ENCODE measurements at places on chromosomes 6 and 20.

DNA sequence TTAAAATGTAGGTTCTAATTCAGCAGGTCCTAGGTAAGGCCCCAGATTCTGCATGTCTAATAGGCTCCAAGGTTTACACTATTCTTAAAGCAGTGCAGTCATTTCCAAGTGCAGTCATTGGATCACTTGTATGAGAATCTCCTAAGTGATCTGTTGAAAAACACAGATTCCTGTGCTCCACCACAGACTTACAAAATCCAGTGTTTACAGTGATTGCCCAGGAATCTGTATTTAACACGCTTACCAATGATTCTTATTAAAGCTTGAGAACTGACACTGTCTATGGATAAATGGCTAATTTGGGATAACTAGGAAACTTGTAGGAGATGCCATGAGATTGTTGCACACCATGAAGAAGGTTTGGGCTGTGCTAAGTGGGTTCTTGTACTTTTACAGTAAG lies 104.6 kb upstream of the PLEKHG1 start:
- DNase-seq: no peak

- no peak for DNase-seq
Measured at GRCh38 chr6:340186-340955, 48.1 kb downstream of the DUSP22 start.

DNA sequence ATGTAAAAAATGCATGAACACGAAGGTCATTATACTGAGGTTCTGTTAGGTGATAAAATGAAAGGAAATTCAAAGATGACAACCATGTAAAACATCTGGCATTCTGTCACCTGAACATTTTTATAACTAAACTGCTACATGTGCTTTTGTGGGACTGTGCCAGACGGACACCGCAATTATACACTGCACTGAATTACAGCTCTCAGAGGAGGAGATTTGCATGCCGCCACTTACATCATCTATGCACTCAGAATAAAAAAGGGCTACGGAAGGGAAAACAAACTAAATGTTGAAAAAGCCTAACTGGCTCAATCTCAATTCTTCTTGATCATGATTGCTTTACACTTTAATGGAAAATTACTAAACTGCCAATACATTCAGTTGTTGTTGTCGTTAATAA lies 614.0 kb upstream of the EYS start:
- DNase-seq: no peak

GRCh38 chr20:46618316-46619100 lies 32.8 kb downstream of the SLC13A3 start:
- no peak for DNase-seq

DNA sequence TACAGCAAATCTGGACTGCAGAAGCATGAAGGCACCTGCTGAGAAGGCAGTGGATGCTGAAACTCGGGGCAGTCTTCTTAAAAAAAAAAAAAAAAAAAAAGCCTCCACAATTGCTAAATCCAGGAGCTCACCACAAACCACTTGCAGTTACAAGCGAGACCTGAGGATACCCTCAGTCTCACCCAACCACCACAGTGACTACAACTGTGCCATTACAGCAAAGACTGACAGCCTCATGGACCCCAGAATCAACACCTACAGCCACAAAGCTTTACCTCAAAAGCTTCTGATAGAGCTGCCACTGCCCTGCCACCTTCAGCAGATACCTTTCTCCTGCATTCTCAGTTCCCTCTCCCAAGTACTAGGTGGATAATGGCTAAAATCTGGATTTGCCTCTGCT lies 9.0 kb downstream of the COL21A1 start:
- DNase-seq: no peak

GRCh38 chr6:132052096-132052495 lies 100.9 kb upstream of the CCN2 start:
- DNase-seq: no peak

DNA sequence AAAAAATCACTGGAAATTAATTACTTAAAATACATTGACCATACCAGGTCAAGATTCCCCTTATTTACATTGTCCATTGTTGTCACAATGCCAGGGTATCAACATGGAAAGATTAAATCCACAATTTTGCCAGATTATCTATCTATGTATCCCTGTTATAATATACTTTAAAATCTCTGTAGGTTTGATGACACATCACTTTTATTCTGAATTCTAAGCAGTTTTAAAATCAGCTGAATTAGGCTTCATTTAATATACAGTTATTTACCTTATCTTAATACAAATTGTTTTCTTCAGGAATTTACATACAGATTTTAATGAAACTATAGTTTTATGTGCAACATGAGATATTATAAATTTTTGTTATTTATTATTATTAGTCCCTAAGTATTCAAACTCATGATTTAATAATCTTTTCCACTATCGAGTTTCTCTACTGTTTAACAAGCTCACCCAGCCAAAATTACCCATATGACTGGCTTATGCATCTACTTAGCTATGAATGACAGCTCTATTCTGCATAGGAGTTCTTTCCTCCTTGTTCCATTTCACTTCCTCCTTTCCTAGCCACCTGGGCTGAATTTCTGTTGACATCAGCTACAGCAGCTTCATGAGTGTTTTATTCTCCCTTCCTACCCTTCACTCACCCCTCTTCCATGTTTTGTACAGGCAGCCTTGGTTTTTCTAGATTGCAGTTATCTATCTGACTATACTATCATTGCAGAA lies 654.2 kb upstream of the MAP3K7 start:
- DNase-seq: no peak

DNA sequence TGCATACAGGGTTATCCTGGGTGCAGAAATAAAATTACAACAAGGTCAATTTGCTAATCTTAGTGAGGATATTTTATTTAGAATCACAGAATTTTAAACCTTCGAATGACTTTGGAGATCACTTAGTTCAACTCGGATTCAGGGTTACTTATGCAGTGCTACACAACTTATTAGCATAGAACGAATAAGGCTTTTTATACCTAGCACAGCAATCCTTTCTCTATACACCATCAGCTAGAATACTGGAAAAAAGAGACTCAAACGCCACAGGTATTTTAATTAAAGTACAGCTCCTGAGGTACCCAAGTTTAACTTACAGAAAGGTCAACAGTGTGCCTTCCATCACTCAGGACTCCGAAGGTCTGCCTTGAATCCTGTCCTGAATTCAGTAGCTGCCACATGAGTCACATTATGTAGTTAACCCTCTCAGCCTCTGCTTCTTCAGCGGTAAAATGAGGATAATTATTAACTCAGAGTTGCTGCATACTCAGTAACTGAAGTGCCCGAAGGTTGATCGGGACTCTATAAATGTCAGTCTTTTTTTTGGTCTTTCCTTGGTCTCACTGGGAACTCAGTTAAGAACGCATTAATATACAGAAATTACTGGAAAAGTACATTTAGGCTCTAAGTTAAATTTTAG lies 6.0 kb upstream of the QKI start:
- no peak for DNase-seq

GRCh38 chr6:48542191-48542590 lies 431.2 kb upstream of the PTCHD4 start:
- no peak for DNase-seq

DNA sequence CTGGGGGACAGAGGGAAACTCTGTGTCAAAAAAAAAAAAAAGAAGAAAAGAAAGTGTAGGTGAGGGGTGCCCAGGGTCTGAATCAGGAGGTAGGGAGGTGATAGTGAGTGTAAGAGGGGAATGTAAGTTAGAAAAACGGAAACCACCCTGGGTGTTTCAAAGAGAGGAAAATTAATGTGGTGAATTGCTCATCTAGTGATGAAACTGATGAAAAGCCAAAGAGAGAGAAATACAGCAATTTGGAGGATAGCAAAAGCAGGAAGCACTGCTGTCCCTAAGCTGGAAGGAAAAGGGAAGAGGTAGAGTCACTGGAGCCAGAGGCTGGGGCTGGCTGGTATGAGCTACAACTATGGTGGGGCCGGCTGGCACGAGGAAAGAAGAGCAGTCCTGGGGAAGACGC lies 85.0 kb upstream of the CEP85L start:
- DNase-seq: no peak

- no peak for DNase-seq
Measured at GRCh38 chr20:13877793-13878192, 93.0 kb downstream of the NDUFAF5 start.

GRCh38 chr20:63536997-63537524 lies at the start of gene PTK6:
PTK6 (minus strand) TSS chr20:63537376; CDS start chr20:63537314, 62 bp downstream.
- DNase-seq: no peak

DNA sequence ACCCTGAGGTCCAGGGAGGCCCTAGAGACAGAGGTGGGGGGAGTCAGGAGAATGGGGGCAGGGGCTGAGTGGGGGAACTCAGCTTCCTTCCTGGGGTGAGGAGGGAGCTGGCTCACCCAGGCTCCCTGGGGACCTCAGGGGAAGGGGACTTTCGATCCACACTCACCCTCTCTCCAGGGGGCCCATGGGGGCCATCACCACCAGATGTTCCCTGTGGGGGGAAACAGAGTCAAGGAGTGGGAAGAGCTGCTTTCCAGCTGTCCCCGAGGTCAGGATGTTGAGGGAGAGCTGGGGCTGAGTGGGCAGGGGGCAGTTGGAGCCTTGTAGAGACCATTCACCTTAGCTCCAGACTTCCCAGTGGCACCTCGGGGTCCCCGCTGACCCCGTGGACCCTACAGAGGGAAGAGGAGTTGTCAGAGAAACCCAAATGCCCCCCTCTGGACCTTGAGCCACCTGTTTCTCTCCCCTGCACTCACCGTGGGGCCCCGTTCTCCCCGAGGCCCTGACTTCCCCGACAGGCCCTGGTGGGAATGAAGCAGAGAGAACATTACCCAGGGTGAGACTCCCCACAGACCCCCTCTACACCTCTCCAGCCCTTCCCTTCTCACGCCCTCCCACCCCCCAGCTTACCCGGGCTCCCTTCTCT lies 18.6 kb downstream of the COL11A2 start:
- no peak for DNase-seq

DNA sequence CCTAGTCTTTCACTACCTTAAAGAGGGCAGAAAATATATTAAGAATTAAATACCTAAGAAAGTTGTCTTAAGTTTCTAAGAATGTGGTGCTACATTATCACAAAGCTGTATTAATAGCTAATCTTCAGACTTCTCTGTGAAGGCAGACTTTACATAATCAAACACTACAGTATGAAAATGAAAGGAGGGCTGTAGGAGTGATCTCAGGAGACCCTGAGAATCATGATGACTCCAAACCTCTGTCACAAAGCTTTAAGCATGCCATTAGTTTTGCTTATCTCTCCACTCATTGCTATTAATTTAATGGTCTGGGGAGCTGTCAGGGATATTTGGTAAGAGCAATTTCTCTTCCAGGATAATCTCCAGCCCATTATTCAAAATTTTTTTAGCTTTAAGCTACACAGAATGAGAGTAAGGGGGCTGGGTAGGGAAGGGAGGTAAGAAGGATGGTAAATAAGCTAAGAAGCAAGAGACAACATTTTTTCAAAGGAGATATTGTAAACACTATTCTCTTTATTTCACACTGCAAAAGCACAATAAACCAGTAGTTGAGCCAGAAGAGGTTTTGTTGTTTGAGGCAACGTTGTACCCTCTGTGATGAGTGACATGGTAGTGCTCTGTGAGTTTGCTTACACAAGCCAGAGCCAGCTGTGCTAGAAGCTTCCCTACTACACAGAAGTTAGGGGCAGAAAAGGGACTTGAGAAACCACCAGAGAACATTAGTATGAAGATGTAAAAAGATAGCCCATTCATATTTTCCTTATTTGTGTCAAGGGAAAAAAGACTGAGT lies 258.8 kb downstream of the GMDS start:
- no peak for DNase-seq

- DNase-seq: no peak
Measured at GRCh38 chr6:160217073-160217472, 41.5 kb downstream of the SLC22A2 start.

DNA sequence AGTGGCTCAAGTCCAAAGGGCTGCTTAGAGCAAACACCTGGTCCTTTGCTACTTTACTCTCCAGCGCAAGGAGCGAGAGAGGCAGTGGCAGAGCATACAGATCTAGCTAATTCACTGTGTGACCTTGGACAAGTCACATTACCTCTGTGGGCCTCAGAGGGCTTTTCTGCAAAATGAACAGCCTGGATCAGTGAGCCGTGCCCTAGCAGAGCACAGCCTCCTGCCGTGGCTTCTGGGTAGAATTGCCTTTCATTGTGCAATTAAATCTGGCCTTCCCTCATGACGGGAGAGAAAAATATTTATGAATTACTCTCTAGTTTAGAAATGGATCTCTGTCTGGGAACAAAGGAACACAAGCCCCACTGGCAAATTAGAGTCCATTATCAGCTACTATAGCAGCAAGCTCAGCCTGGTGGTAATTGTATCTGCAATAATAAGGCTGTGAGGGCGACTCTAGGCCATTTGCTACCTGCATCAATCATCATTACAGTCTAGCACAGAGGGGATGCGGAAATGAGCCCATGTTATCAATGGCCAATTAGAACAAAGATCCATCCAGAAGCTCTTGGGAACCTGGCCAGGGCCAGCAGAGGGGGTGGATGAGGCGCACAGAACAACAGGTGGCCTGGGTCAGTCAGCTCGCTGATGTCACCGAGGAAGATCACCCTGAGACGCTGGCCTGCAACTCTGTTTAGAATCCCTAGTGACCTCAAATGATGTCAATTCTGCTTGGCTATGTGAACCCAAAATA lies 114.2 kb upstream of the LY86 start:
- DNase-seq: no peak

- DNase-seq: no peak
Measured at GRCh38 chr6:2977290-2977689, 5.9 kb upstream of the SERPINB6 start.

DNA sequence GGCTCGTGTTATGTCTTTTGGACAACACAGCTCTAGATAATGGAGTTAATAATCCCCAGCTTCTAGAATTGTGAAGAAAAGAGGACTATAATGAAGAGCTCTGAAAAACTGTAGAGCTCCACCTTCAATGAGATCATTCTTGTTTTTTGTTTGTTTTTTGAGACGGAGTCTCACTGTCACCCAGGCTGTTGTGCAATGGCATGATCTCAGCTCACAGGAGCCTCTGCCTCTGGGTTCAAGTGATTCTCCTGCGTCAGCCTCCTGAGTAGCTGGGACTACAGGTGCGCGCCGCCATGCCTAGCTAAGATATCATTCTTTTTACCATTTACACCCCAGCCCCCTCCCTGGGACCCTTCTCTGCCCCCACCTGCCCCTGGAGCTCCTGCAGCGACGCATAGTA lies 36.6 kb downstream of the ERGIC3 start:
- DNase-seq: no peak

GRCh38 chr6:35264550-35265274 lies 5.2 kb downstream of the ZNF76 start:
- DNase-seq: no peak

DNA sequence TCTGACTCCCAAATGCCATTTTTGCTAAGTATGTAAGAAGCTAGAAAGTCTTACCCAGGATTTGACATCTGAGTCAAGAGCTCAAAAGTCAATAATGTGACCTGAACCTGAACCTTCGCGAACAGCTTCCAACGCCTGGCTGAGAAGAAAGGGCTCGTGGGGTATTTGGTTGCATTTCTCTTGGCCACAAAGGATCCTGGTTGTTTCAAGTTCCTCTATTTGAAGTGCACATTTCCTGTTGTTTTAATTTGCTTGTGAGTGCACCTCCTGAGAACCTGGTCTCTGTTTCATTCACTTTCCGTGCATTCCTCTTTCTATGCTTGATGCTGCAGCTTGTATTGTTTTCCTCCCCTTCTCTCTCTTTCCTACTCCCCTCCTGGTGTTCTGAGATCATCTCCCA lies 212.5 kb downstream of the FOXA2 start:
- no peak for DNase-seq

- no peak for DNase-seq
Measured at GRCh38 chr6:21225912-21226311, 367.6 kb upstream of the SOX4 start.
